ENCODE measurements at places on chromosomes 1 and 21. TPM values are rescaled to one million over a fixed set of nuclear protein-coding genes. Genes with fewer than 3 reads are reported as not detected.

The SLAMF1 gene
- total RNA-seq, result not detected

The GJC2 gene
- 0.58 TPM for total RNA-seq

The MTARC1 gene
- 33.9 TPM for total RNA-seq

GRCh38 chr1:165069829-165070228 lies 286.7 kb downstream of the LMX1A start:
- no peak for DNase-seq

The PLA2G2D gene
- not detected for total RNA-seq

The RNF11 gene
- total RNA-seq, result 43.0 TPM

GRCh38 chr1:77888081-77888780 lies at the start of gene NEXN:
Gene NEXN, plus strand, starts transcription at chr1:77888624. Its CDS starts 27,483 bp downstream, at chr1:77916107.
- DNase-seq, result peak; percentile 88
